Trophoblast cell (in vitro differentiated cells and primary cell): ENCODE measurements at places on chromosomes 2 and 18.

- no peak for DNase-seq
Measured at GRCh38 chr2:137969418-137969765, 5.1 kb downstream of the HNMT start.

GRCh38 chr2:15184491-15184890 lies 376.6 kb downstream of the NBAS start:
- DNase-seq: no peak

GRCh38 chr2:148812306-148812705 lies 62.7 kb upstream of the KIF5C start:
- no peak for DNase-seq

- peak; percentile 42 for DNase-seq
Measured at GRCh38 chr2:11669454-11670291, at the start of gene NTSR2. NTSR2 (minus strand) TSS chr2:11670195; CDS start chr2:11670129, 66 bp downstream.

- DNase-seq: no peak
Measured at GRCh38 chr2:230205034-230205433, 14.8 kb downstream of the SP110 start.
